NCI-H1105 (cell line): ENCODE measurements at places on chromosomes 6 and 20.

DNA sequence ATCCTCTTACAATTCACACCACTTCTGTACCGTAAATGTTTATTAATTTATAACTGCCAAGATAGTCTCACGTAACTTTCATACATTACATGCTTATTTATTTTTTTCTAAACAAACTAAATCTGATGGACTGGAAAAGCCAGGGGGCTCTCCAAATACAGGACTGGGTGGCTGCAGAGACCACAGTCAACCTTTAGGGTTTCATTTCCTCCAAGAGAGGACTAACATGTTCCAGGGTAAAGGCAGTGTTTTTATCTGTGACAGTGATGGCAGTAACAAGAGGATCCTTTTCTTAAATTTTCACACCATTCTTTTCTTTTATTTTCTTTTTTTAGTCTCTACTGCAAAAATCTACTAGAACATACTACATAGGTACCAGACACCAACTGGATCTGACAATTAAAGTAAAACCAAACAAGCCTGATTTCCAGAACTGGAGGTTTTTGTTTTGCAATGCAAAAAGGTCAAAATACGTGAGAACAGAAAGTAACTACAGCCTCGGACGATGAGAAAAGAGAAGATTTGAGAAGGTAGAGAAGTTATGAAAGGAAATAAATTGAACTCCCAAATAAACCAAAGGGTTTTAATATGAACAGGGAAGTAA is 1.2 kb downstream of the LMBRD1 start:
- no peak for DNase-seq

DNA sequence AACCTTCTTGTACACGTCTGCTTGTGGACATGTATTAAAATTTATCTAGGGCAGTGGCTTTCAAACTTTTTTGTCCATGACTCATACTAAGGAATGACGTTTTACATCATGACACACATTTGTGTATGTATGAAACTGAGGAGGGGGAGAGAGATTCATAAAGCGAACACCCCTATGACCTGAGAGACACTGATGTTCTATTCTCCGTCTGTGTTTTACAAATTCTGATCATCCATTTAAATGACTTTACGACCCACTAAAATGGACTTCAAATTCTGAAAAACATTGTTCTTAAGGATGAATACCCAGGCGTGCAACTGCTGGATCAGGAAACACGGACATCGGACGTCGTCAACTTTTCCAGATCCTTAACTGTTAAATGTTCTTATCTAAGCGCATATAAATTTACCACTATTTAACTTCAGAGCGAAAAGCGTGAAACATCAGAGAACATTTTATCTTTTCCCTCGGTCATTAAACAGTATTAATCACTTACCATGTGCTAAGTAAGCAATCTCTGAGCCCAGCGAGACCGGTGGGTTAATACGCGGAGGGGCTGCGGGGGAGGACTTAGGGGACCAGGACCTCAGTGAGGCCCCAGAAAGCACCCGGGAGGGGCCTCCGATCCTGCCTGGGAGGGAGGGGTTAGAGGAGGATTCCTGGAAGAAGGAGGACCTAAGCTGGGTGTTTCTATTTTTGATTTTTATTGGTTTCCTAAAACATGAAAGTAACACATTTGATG is 1.2 kb downstream of the PLAGL1 start:
- DNase-seq = no peak

GRCh38 chr6:42404484-42404883 is 47.2 kb downstream of the TRERF1 start:
- DNase-seq = no peak

- DNase-seq = no peak
Measured at GRCh38 chr6:109453156-109453555, 2.4 kb downstream of the MICAL1 start.

- DNase-seq = peak; percentile 53
Measured at GRCh38 chr6:129251669-129252376, 368.9 kb downstream of the LAMA2 start.

- no peak for DNase-seq
Measured at GRCh38 chr20:8953300-8953699, 115.6 kb upstream of the PLCB4 start.

- no peak for DNase-seq
Measured at GRCh38 chr6:125815080-125815910, 24.5 kb downstream of the NCOA7 start.

DNA sequence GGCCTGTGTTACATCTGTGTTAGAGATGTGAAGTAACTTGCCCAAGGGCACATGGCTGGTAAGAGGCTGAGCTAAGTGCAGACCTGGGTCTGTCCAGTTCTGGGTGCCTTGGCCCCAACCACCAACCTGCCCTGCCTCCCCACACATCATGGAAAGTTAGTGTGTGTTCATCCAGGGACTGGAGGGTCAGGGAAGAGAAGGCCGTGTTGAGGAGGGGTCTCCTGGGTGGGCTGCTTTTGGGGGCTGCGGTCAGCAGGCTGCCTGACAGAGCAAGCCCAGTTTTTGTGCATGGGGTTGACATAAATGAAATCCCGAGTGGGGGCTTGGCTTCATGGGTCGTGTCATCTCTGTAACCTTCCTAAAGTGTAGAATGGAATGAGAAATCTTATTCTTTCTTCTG is 10.9 kb downstream of the PYGB start:
- DNase-seq = no peak

- DNase-seq = no peak
Measured at GRCh38 chr20:9985281-9985680, 49.5 kb upstream of the ANKEF1 start.

DNA sequence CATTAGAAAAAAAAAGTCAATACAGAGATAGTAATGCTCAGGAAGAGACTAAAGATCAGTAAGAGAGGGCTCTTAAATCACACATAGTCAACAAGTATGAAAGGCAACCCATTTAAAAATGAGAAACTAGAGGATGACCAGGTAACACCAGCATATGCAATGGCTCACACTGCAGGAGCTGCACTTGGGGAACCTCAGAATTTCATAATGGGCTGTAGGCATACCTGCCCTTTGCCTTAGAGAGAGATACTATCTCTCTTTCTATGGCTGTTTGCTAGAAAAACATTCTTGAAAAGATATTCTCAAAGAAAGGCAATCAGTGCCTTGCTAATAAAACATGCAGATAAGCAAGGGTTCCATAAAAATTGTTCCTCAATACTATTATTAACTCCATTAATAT is 33.2 kb downstream of the HMGCLL1 start:
- no peak for DNase-seq

GRCh38 chr6:139903411-139904157 is 529.1 kb upstream of the CITED2 start:
- DNase-seq = no peak

- no peak for DNase-seq
Measured at GRCh38 chr6:139519571-139520031, 145.2 kb upstream of the CITED2 start.

DNA sequence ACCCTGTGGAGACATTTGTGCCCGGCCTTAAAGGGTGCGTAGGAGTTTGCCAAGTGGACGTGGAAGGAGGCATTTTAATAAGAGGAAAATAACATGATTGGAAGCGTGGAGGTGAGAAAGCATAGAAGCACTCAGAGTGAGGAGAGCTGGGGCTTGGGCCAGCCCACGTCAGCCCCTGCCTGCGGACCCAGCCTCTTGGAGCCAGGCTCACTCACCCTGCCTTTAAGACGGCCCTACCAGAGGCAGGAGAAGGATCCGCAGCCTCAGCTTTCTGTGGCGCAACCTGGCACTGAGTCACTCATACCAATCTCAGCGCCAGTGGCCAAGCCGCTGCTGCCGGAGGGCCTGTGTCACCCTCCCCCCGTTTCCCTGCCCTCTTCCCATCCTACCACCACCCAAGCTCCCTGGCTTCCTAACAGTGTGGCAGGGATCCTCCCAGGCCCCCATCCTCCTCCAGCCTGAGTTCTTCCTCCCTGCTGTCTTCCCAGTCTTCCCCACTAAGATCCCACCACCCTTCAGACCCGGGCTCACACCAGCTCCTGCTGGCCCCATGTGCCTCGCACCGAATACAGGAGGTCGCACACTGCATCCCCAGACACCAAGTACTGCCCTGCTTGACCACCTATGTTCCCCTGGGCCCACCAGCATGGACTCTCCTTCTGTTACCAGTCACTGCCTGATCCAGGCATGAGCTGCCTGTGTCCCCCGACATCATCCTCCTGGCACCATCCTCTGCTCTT is 285.2 kb downstream of the UST start:
- DNase-seq = no peak

GRCh38 chr6:131038597-131039344 is 24.3 kb downstream of the EPB41L2 start:
- no peak for DNase-seq

DNA sequence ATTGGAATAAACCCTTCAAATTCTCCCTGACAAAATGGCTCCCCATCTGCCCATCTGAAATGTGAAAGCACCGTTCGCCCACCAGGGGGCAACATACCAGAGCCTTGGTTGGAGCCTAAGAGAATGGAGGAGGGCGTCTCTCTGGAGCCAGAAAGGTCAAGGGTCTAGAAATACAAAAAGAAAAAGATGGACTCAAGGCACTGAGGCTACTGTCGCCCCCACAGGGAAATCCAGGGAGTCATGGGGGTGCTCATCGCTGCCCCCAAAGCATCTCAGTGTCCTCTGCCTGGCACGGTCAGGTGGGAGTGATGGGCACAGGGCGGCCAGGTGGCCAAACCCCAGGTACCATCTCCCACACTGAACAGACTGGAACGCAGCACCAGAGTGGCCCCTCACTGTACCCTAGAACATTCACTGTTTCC is 136.3 kb downstream of the ZMYND8 start:
- DNase-seq = peak; percentile 18

DNA sequence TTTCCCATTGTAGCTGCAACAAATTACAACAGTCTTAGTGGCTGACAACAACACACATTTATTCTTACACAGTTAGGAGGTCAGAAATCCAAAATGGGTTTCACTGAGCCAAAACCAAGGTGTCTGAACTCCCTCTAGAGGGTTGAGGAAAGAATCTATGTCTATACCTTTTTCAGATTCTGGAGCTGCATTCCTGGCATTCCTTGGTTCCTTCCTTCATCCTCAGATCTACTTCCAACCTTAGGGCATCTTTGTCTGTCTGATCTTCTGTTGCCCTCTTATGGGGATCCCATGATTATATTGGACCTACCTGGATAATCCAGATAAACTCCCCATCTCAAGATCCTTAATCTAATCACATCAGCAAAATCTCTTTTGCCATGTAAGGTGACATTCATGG is 540.9 kb upstream of the MAP3K7 start:
- no peak for DNase-seq

- peak; percentile 94 for DNase-seq
Measured at GRCh38 chr20:33796263-33796906, 14.8 kb upstream of the CHMP4B start.

DNA sequence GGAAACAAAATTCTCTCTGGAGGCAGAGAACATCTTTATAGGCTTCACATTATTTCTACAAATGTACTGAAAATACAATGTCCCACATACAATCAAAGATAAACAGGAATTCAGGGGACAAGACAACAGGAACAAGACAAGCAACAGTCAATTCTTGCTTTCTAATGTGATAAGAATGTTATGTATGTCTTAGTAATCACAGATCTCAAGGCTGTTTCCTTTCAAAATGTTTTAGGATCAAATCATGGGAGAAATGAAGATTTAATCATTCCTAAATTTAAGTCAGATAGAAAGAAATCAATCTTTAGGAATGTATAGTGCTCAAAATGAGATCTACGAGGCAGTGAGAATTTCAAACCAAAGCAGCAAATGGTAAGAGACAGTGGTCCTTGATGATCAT is 32.1 kb downstream of the NEDD9 start:
- DNase-seq = no peak

GRCh38 chr6:27168586-27169443 is 78.7 kb upstream of the PRSS16 start:
- no peak for DNase-seq

DNA sequence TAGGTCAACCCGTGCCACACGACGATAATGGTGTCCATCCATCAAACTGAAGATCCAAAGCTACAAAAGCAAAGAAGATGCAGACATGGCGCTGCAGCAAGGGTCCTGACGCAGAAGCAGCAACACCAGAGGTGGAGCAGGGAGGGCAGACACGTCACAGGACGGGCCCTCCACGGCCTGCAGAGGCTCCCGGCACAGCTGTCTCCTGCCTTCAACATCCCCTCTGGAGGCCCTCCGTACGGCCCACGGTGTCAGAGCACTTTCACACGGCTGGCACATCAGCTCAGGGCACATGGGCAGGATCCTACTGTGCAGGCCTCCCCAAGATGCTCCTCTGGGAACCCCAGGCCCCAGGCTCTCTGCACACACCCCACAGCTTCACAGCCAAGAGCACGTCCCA is 37.6 kb downstream of the WDR27 start:
- DNase-seq = no peak

GRCh38 chr20:7841291-7841970 is 98.8 kb downstream of the HAO1 start:
- no peak for DNase-seq

DNA sequence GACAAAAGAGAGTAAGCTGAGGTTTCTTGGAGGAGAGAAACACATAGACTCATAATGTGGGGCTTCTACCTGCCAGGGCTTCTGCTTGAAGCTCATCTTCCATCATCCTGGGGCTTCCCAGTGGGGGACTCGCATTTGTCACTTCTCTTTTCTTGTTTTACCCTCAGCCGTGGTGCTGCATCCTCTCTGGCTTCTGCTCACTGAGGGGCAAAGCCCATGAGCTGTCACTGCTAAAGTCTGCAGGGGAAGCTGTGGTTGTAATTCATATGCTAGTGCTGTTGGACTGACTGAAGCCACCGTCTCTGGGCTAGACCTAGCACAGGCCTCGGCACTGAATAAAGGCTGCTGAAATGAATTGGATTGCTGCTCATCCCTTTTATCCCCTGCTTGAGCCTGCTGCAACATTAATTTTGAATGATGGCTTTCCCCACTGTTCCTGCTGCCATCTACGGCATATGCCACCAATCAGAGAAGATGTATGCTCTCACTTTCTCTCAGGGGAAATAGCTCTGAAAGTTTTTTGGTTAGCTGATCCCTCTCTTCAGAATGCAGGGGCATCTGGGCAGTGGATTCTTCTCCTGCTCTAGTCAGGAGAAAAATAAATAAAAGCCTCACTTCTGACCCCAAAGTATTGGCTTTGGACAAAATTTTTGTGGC is 568.4 kb upstream of the MAP3K7 start:
- no peak for DNase-seq

DNA sequence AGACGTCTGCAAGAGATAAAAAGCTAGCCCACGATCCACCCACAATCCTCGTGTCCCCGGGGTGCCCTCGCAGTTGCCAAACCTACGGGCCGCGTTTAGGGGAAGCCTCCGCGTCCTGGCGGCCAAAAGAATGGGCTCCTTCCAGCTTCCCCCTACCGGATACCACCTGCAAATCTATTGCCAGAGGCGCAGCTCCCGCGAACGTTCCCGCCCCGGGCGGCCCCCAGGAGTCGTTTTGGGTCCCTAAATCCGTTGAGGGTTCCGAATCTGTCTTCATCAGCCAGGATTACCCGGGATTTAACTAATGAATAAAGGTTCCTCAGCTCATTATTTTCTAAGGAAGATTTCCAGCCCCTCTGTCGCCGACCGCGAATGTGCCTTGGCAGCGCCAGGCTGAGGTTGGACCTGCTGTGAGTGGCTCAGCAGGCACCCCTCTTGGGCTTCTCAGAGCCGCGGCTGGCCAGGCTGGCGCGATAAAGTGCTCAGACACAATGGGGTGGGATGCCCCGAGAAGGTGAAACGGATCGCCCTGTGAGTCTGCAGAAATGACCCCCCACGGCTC is 2.8 kb upstream of the VSX1 start:
- no peak for DNase-seq

- DNase-seq = peak; percentile 70
Measured at GRCh38 chr6:129608886-129609537, 101.0 kb downstream of the ARHGAP18 start.

- no peak for DNase-seq
Measured at GRCh38 chr20:50491926-50492634, 18.1 kb upstream of the PTPN1 start.

- DNase-seq = no peak
Measured at GRCh38 chr6:35034411-35035191, 106.5 kb downstream of the TCP11 start.

GRCh38 chr6:149278997-149279396 is 38.5 kb upstream of the TAB2 start:
- DNase-seq = no peak
